ENCODE measurements at places on chromosomes 7 and 10. TPM values are rescaled to one million over a fixed set of nuclear protein-coding genes. Genes with fewer than 3 reads are reported as not detected.

The BBIP1 gene
- 22.0 TPM for total RNA-seq

The UTF1 gene
- not detected for total RNA-seq

The OR2AE1 gene
- total RNA-seq = not detected

The GJD4 gene
- total RNA-seq = not detected

The FUOM gene
- total RNA-seq = 12.8 TPM

The CYP26A1 gene
- not detected for total RNA-seq

The AOC1 gene
- not detected for total RNA-seq

The SDHAF3 gene
- total RNA-seq = 12.4 TPM

The LFNG gene
- total RNA-seq = 16.6 TPM

The ZPBP gene
- total RNA-seq = not detected

The SH3PXD2A gene
- total RNA-seq = 77.4 TPM

The CPA4 gene
- total RNA-seq = 113 TPM

The NUDT13 gene
- 0.30 TPM for total RNA-seq

Measured in smooth muscle cell of the umbilical artery (primary cell).